ENCODE measurements at places on chromosomes 1 and 21. TPM values are rescaled to one million over a fixed set of nuclear protein-coding genes. Genes with fewer than 3 reads are reported as not detected.

RORC gene
- polyA plus RNA-seq: not detected

- no peaks in the 10 kb centered on the region for H3K27me3 ChIP-seq
- no peaks in the 10 kb centered on the region for H3K36me3 ChIP-seq
- DNase-seq: no peak
- no peak overlapping the region for H3K27ac ChIP-seq
- H3K4me1 ChIP-seq: no peaks in the 10 kb centered on the region
These were observed 22.0 kb downstream of the CC2D1B start for GRCh38 chr1:52343979-52344378.

DNA sequence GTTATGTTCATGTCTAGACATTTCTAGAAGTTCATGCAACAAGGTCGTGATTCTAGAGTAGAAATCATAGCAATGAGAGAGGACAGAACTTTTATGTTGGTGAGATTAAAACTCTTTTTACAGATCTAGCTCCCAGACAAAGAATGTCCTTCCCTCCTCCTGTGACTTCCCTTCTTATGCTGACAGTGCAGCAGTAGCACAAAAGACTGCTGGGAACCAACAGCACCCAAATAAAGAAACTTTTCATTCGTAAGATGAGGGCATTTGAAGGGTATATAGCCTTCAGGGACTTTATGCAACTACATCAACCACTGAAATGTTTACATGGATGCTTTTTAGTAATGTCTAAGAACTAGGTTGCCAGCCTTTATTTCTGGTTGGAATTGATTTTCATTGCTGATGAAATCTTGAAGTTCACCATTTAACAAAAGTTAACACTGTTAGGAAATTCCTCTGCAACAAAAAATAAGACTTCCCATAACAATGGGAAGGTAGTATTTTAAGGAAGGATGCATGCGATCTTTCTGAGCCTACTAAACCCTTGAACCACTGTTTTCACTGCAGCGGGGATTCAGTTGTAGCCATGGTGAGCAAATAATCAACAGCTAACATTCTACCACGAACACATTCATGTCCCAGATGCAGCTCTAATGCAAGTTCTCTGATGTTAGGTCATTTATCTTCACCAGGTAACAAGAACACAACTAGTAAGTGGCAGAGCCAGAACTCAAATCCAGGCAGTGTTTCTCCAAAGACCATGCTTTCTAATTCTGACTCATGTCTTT is 672.8 kb downstream of the PTPRC start:
- no peaks in the 10 kb centered on the region for H3K36me3 ChIP-seq
- no peak overlapping the region for H3K27ac ChIP-seq
- H3K27me3 ChIP-seq: no peaks in the 10 kb centered on the region
- peaks cover 29% of the 10 kb centered on the region for H3K4me1 ChIP-seq
- no peak for DNase-seq

DNA sequence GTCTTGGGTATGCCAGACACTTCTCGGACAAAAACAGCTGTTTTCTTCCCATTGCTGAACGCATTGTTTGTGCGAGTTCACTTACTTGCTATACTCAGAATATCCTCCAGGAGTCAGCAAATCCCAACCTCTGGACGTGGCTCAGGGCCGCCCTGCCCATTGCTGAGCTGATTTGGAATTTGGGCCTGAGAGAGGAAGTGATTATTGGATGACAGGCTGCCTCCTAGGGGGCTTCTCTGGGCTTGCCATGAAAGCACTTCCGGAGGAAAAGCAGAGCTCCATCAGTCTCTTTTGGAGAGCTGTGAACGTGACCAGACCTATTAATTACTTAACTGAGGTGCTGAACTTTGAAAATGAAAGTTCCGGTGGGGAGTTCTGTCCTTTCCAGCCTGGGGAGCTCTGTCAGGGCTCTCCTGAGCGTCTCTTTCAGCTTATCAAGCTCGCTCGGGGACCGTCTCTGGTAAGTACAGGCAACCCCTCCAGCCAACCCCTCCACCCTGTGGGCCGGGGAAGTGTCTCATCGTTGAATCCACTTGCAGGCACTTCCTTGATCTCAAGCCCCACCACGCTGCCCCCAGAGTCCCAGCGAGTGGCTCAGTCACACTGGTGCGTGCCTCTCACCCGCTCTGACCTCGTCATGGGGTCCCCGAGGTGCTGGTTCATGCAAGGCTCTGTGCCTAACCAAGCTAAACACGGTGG is 76.9 kb downstream of the CLIC6 start:
- H3K4me1 ChIP-seq: peaks cover 8% of the 10 kb centered on the region
- DNase-seq: peak; percentile 54
- H3K4me3 ChIP-seq: no peak overlapping the region
- H3K27me3 ChIP-seq: peaks cover 5% of the 10 kb centered on the region
- H3K27ac ChIP-seq: no peak overlapping the region

DNA sequence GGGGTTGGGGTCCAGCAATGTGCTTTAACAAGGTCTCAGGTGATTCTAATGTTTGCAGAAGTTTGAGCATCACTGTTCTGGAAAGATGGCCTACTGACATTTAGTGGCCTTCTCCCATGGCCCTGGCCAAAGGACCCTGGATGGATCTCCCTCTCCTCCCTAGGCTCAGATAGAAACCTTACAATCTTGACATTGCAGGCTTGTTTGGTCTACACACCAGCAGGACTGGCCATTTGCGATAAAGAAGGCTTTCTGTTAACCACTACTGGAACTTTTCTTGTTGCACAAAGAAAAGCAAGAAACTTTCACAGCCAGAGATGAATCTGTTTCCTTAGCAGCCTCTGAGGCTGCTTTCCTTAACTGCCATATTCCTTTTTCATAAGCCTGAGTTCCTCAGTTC is 6.2 kb downstream of the DNALI1 start:
- no peaks in the 10 kb centered on the region for H3K4me1 ChIP-seq
- no peak for DNase-seq
- H3K4me3 ChIP-seq: no peak overlapping the region
- H3K36me3 ChIP-seq: peaks cover 5% of the 10 kb centered on the region
- peaks cover 4% of the 10 kb centered on the region for H3K27me3 ChIP-seq
- H3K27ac ChIP-seq: no peak overlapping the region

DNA sequence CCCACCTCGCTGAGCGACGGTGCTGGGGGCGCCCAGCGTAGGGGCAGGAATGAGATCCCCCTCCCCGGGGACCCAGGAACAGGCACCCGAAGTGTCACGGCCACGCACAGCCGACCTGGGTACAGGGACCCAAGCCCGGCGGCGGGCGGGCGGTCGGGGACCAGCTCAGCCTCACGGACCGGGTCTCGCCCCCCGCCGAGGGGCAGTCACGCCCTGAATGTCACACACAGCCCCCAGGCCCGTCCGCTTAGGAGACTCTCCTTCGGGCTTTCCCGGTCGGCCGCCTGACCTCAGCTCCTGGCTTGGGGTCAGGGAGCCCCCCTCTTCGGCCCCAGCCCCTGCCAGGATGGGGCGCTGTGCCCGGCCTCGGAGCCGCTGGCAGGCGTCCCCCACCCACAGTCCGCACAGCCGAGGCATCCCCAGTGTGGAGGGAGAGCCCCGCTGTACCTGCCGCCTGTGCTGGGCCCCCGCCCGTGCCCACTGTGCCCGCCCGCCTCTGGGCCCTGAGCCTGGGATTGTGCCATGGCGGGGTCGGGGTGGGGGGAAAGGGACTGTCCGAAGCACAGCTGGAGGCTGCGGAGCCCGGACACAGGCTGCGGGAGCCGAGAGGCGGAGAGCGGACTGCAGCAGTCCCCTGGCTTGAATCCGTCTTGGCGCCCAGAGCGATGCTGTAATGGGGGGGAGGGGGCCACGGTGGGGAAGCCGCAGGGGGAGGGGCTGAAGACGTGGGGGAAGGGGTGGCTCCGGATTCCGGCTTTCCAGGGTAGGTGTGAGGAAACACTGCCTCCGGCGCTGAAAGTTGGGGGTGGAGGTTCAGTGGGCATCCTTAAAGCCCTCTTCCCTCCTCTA is 627 bp upstream of the DLGAP3 start:
- peaks cover 20% of the 10 kb centered on the region for H3K4me1 ChIP-seq
- peak overlapping the region; percentile 59 for H3K4me3 ChIP-seq
- H3K27me3 ChIP-seq: no peaks in the 10 kb centered on the region
- H3K27ac ChIP-seq: no peak overlapping the region
- no peak for DNase-seq

DNA sequence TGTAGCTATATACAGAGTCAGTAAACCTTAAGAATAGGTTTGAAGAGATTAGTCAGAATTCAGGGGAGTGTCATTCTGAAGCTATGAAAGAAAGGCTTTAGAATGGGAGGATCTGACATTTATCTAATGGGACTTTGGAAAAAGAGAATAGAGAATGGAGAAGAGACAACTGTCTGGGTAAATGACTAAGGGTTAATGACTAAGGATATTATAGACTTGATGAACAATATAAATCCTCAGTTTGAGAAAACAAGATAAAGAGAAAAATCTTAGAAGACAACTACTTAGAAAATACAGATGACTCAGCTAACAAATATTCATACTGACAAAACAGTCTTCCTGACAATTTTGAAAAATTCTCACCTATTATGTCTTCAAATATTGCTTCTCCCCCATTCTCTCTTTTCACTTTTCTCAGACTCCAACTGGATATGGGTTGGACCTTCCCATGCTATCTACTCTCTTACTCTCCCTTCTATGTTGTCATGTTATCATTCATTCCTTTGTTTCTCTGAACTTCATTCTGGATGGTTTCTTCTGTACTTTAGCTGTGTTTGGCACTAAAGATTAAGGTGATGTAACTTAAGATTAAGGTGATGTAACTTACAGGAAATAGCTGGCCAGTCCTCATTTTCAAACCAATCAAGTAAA is 20.4 kb downstream of the SLC16A1 start:
- DNase-seq: no peak
- H3K27me3 ChIP-seq: no peaks in the 10 kb centered on the region
- H3K27ac ChIP-seq: no peak overlapping the region
- H3K4me1 ChIP-seq: peaks cover 4% of the 10 kb centered on the region
- no peaks in the 10 kb centered on the region for H3K36me3 ChIP-seq

GRCh38 chr1:21491488-21492355 is 17.5 kb upstream of the ALPL start:
- H3K36me3 ChIP-seq: no peaks in the 10 kb centered on the region
- H3K4me1 ChIP-seq: peaks cover 14% of the 10 kb centered on the region
- peaks cover 18% of the 10 kb centered on the region for H3K27me3 ChIP-seq
- H3K4me3 ChIP-seq: no peak overlapping the region

SPATA45 gene
- not detected for polyA plus RNA-seq

DNA sequence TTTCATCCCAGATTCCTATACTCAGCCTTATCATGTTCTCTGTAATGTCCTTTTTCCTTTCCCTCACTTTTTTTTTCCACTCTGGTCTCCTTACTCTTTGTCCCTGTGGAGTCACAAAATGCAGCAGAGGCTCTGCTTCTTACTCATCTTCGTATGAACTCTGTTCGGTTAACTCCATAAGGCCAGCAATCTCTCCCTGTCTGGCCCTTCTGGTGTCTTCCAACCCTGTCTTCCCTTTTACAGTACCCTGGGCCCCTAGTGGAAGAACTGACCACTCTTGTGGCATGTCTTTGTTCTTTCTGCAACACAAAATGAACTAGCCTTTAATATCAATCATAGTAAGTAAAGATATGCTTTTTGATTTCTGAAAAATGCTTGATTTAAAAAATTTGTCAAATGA is 7.1 kb downstream of the CD101 start:
- H3K4me3 ChIP-seq: no peak overlapping the region
- no peak for DNase-seq
- no peaks in the 10 kb centered on the region for H3K27me3 ChIP-seq

DNA sequence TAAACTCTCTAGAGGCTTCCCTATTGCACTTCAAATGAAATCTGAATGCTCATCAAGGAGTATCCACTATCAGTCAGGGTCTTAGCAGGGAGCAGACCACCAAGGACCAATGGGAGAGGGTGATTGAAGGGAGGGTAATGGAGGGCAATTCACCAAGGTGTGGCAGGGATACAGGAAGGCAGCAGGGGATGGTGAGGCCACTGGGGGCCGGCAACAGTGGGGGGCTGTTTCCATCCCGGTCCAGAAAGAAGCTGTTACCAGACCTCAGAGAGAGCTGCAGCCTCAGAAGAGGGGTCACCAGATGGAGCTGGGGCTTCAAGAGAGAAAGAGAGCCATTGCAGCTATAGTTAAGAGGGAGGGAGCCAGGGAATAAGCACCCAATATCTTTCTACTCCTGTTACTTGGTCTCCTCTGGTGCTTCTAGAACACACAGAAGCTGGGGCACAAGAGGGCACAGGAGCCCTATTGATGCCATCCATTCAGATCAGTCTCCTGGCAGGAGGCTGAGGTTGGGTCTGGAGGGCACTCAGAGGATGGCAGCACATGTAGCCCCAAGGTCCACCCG is 417.6 kb downstream of the PTPRU start:
- H3K27ac ChIP-seq: no peak overlapping the region
- H3K36me3 ChIP-seq: no peaks in the 10 kb centered on the region
- no peaks in the 10 kb centered on the region for H3K4me1 ChIP-seq
- H3K4me3 ChIP-seq: no peak overlapping the region

SELP gene
- polyA plus RNA-seq: 0.70 TPM

- DNase-seq: no peak
- H3K27ac ChIP-seq: no peak overlapping the region
- no peaks in the 10 kb centered on the region for H3K27me3 ChIP-seq
- no peaks in the 10 kb centered on the region for H3K36me3 ChIP-seq
- no peak overlapping the region for H3K4me3 ChIP-seq
- H3K4me1 ChIP-seq: no peaks in the 10 kb centered on the region
These were observed 59.9 kb upstream of the KCNK1 start for GRCh38 chr1:233554037-233554436.

SMPDL3B gene
- not detected for polyA plus RNA-seq

CLEC20A gene
- 2.7 TPM for polyA plus RNA-seq

DNA sequence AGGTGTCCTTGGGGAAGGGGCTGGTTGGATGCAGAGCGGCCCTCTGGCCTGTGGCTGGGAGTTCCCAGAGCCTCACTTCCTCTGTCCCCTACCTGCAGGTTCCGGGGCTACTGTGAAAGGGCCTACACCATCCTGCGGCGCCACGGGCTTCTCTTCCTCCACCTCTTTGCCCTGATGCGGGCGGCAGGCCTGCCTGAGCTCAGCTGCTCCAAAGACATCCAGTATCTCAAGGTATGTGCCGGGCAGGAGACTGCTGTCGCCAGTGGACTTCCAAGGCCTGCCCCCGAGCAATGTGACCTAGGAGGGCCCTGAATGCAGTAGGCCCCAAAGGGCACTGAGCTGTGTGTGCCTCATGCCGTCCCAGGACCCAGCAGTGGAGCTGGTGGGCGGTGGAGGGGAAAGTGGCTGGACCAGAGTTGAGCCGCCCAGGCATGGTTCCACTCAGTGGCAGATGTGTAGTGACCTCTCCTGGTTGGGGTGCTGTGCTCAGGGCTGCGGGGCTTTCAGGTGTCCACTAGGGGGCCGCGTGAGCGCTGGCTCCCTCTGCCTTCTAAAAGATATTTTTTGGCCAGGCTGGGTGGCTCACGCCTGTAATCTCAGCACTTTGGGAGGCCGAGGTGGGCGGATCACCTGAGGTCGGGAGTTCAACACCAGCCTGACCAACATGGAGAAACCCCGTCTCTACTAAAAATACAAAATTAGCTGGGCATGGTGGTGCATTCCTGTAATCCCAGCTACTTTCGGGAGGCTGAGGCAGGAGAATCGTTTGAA is 73.4 kb downstream of the PIK3CD start:
- no peaks in the 10 kb centered on the region for H3K27me3 ChIP-seq
- H3K36me3 ChIP-seq: peaks cover 6% of the 10 kb centered on the region
- DNase-seq: peak; percentile 60
- H3K4me3 ChIP-seq: no peak overlapping the region
- H3K4me1 ChIP-seq: peaks cover 28% of the 10 kb centered on the region
- H3K27ac ChIP-seq: peak overlapping the region; percentile 56

ASCL5 gene
- not detected for polyA plus RNA-seq

GRCh38 chr21:30988706-30989105 is 49.6 kb downstream of the KRTAP19-8 start:
- no peak for DNase-seq
- no peak overlapping the region for H3K27ac ChIP-seq
- H3K4me3 ChIP-seq: no peak overlapping the region
- H3K4me1 ChIP-seq: no peaks in the 10 kb centered on the region

- H3K27me3 ChIP-seq: no peaks in the 10 kb centered on the region
- H3K36me3 ChIP-seq: peaks cover 32% of the 10 kb centered on the region
- no peaks in the 10 kb centered on the region for H3K4me1 ChIP-seq
- no peak overlapping the region for H3K4me3 ChIP-seq
- no peak overlapping the region for H3K27ac ChIP-seq
These were observed 89.5 kb upstream of the ARTN start for GRCh38 chr1:43844114-43844513.

CADM3 gene
- not detected for polyA plus RNA-seq
